8988T (cell line): ENCODE measurements at places on chromosomes 7 and 10.

DNA sequence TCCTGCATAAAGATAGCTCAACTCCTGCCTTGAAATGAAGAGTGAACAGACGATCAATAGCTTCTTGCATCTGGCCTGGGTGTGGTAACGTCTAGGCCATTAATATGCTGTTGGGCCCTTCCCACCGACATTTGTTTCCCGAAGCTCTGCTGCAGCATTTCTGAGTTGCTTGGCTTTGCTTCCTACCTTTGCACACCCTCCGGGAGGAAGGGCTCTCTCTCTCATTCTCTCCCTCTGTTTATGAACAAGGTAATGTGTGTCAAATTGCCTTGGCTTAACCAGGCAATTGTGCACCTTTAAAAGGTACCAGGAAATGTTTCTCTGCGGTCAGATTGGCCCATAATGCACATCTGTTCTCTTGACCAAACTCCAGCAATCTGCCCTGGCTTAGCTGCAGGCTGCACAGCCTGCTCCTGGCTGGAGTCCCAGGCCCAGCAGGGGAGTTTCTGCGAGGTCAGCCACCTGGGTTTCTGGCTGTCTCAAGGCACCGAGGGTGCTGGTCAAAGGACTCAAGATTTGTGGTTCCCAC is 223.7 kb downstream of the SNX10 start:
- DNase-seq = no peak

- no peak for DNase-seq
These were observed 410.3 kb downstream of the TYW1 start for GRCh38 chr7:67406976-67407375.

DNA sequence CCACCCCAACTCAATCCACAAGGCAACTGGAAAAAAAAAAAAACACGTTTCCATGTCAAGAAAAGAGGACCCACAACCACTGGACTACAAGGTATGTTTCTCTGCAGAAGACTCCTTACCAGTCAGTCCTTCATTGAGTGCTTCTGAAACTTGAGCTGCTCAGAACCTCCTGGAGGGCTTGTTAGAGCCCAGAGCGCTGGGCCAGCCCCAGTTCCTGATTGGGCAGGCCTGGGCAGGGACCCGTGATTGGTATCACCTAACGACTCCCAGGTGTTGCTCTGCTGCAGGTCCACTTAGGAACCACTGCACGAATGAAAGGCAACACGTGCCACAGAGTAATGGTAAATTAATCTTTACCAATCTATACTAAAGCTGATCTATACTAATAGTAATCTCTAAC is 473 bp upstream of the CCDC201 start:
- no peak for DNase-seq

- DNase-seq = no peak
These were observed 11.0 kb upstream of the NDUFB2 start for GRCh38 chr7:140685407-140686087.

- no peak for DNase-seq
These were observed 39.7 kb upstream of the HPS1 start for GRCh38 chr10:98486421-98486820.

- DNase-seq = no peak
These were observed 220.1 kb downstream of the TEX36 start for GRCh38 chr10:125462845-125463244.

DNA sequence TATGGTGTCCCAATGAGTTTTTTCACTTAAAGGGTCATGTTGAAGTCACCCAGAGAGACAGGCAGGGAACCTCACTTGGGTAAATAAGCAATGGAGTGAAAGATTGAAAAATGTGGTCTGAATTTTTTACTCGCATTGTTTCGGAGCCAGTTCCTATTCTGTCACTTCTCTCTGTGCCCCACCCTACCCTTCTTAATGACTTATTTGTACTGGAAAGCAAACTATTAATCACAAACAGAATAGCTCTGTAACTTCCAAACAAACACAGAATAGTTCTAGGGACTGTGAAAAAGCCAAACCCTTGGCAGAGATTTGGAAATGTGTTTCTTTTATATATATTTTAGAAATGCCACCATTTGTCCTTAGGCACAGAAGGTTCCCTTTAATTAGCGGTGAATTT is 76.0 kb downstream of the LRMDA start:
- no peak for DNase-seq
